Inflammatory macrophage (primary cell): ENCODE measurements at places on chromosomes 3 and 15.

- DNase-seq, result peak; percentile 62
Observed at GRCh38 chr15:51382787-51383186, 41.3 kb downstream of the GLDN start.

- DNase-seq, result no peak
Observed at GRCh38 chr3:72887705-72888545, at the start of gene GXYLT2. TSS of gene GXYLT2 (plus strand) at chr3:72888046. CDS start at chr3:72888234, 188 bp downstream.

DNA sequence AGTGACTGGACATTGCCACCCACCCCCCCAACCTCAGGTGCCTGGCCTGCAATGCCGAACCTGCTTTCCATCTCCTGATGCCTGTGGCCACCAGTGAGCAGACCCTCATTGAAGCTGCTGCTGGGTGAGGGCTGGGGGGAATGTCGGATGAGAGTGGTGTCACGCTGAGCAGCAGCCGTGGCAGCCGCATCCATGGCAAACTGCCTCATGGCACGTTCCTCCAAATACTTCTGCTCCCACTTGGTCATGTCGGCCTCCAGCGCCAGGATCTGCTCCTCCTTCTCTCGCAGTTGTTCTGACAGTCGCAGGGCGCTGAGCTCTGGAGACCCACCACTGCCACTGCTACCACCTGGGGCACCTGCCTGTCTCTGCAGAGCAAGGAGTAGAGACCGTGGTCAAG, 14.2 kb downstream of the AMOTL2 start:
- no peak for DNase-seq

DNA sequence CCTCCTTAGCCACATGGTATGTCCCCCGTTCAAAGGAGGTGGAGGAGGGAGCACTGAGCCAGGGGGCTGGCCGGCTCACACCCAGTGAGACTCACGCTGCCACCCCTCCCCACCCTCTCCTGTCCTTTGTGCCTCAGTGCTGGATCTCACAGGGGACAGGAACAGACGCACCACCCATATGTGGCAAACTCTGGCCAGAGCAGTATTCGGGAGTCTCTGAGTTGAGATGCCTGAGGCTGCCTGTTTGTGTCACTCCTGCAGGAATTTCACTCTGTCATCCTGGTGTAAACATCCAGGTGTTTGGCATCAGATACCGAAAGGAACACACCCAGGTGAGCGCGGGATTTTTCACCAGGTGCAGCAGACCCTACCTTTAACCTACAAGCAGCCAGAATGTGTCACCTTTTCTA, 25.7 kb downstream of the RGMA start:
- no peak for DNase-seq

DNA sequence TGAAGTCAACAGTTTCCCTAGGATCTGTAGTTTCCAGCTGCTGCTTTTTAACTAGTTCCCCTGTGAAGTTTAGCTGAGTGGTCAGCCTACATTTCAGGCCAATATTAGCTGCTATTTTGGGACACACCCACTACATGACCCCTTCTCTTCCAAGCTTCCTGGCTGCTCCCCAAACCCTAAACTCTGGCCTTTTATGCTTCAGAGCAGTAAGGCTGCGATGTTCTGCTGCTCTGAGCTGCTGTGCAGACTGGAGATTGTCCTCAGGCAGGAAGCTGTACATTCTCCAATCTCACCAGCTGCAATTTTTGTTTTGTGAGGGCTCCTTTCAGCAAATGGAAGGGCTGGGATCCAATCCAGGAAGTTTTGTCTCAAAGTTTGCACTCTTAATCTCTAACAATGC, 48.0 kb upstream of the WDR72 start:
- no peak for DNase-seq

- no peak for DNase-seq
Observed at GRCh38 chr3:59808446-59808845, 758.6 kb upstream of the CFAP20DC start.

- DNase-seq, result no peak
Observed at GRCh38 chr3:187507266-187507665, 139.1 kb downstream of the RTP4 start.

GRCh38 chr15:63915873-63916771, 82.4 kb upstream of the HERC1 start:
- no peak for DNase-seq

- DNase-seq, result peak; percentile 33
Observed at GRCh38 chr15:71106802-71107500, 8.3 kb upstream of the THSD4 start.

- DNase-seq, result no peak
Observed at GRCh38 chr15:29091666-29092065, 178.0 kb downstream of the NSMCE3 start.

DNA sequence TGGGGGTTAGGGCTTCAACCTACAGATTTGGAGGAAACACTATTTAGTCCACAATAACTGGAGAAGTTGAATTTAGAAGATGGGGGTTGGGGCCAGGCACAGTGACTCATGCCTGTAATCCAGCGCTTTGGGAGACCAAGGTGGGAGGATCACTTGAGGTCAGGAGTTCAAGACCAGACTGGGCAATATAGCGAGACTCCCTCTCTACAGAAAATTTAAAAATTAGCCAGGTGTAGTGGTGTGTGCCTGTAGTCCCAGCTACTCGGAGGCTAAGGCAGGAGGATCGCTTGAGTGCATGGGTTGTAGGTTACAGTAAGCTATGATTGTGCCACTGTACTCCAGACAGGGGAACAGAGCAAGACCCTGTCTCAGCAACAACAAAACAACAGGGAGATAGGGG, 5.0 kb upstream of the DYNLT2B start:
- DNase-seq, result peak; percentile 59

DNA sequence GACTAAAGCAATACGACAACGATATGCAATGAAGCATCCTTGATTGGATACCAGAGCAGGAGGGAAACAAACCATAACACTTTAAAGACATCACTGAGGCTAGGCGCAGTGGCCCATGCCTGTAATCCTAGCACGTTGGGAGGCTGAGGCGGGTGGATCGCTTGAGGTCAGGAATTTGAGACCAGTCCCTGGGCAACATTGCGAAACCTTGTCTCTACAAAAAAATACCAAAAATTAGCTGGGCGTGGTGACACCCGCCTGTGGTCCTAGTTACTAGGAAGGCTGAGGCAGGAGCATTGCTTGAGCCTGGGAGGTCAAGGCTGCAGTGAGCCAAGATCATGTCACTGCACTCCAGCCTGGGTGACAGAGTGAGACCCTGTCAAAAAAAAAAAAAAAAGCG, 33.9 kb upstream of the BHLHE40 start:
- no peak for DNase-seq

DNA sequence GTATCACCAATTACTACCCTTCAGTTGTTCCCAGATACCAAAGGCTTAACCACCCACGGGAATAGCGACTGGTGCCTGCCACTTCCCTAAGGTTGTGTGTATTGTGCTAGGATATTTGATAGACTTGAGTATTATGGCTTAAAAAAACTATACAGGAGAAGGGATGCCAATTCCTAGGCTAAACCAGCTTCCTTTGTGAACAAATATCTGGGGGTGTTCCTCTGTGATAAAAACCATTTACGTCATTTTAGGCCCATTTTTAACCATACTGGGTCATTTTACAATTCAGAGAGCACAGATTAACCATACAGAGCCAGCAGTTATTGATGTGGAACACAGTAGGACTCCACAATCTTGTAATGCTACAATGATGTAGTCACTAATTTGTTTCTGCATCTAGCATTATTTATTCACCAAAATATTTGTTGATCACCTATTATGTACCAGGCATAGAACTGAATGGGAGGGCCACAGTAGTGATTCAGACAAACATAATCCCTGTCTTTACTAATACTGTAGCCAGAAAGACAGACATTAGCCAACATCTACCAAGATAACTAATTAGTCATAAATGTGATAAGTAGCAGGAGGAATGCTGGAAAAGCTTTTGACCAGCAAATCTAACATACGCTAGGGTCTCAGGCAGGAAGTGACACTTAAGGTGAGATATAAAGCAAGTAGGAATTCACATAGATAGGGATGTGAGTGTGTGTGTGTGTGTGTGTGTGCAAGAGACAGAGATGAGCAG, 184.8 kb downstream of the MECOM start:
- no peak for DNase-seq

- DNase-seq, result peak; percentile 17
Observed at GRCh38 chr3:190620886-190621608, 107.2 kb downstream of the IL1RAP start.

GRCh38 chr15:47366884-47367283, 350.4 kb upstream of the SEMA6D start:
- DNase-seq, result no peak

GRCh38 chr15:60781211-60781713, 302.3 kb upstream of the ICE2 start:
- no peak for DNase-seq

GRCh38 chr15:95864467-95864886, 466.0 kb upstream of the NR2F2 start:
- DNase-seq, result no peak

- no peak for DNase-seq
Observed at GRCh38 chr3:177263615-177264368, 66.5 kb upstream of the TBL1XR1 start.

- DNase-seq, result no peak
Observed at GRCh38 chr3:123390865-123391600, 57.9 kb downstream of the ADCY5 start.

DNA sequence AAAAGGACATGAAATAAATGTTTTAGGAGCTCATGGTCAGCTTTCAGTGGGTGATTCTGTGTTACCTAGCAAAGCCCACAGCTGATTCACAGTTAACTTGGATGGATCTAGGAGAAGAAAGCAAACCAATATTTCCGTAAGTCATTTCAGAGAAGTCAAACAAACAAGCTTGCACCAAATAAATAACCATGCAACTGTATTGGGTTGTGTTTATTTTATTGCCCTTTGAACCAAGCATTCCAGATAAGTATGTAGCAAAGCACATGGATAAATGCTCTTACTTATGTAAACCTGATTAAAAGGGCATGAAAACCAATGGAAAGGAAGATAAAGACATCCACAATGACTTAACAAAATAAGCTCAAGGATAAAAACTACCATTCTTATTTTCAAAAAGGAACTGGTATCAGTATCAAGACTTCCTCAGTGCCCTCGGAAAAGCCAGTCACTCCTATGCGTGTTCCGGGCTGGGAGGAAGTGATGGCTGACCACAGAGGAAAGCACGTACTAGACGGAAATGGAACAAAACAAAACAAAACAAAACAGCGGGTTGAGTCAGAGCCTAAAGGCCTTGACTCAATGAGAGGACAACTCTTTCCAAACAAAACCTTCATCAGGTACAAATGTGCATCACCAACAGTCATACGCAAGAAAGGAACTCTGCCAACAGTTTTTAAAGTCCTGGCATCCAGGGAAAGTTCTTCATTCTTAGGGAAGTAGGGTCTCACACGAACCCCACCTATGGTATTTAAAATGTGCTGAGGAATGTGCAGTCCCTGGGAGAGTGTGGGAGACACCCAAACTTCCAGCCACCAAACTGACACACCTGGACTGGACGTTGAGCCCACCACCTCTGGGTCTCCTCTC, 103.3 kb downstream of the SNRK start:
- peak; percentile 86 for DNase-seq

- DNase-seq, result peak; percentile 43
Observed at GRCh38 chr15:52082197-52083036, 30.2 kb downstream of the BCL2L10 start.

GRCh38 chr3:171457607-171458061, 2.6 kb downstream of the TNIK start:
- peak; percentile 36 for DNase-seq

- DNase-seq, result no peak
Observed at GRCh38 chr3:169699536-169700050, 36.1 kb upstream of the MECOM start.

GRCh38 chr3:108488631-108489030, 21.8 kb downstream of the MYH15 start:
- DNase-seq, result no peak

GRCh38 chr15:51114437-51115119, 19.9 kb upstream of the TNFAIP8L3 start:
- DNase-seq, result peak; percentile 34

- no peak for DNase-seq
Observed at GRCh38 chr3:125143982-125144652, 68.4 kb downstream of the SLC12A8 start.

DNA sequence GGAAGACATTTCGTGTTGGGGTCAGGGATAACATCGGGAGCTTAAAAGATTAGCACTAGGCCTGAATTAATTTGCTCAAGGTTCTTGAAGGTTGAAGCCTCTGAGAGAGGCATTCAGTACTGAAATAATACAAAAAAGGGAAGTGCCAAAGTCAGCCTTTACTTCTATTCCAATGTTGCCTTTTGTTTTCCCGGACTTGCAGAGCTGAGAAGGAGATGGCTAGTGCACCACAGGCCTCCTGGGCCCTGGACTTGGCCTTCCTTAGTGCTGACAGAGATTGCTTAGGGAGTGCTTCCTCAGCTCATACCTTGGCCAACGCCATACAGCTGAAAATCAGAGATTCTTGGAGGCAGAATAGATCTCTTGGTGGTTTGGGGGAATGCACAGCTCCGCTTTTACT, 333.6 kb upstream of the TBL1XR1 start:
- DNase-seq, result no peak

GRCh38 chr15:57356178-57356577, 20.1 kb upstream of the CGNL1 start:
- no peak for DNase-seq

DNA sequence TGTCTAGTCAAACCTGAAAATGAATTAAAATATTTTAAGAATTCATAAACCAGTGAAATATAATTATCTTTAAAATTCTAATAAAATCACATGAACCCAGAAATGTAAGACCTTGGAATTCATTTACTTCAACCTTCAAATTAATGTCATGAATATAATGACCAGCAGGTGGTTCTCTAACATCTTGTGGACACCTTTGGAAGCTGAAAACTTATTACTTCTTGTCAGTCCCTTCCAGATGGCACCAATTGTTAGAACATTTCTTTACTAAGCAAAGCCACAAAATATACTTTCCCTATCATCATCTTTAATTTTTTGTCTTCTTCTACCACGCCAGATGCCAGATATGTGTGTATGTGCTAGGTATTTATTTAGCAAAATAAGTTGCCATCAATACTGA, 240.0 kb downstream of the MBNL1 start:
- no peak for DNase-seq

DNA sequence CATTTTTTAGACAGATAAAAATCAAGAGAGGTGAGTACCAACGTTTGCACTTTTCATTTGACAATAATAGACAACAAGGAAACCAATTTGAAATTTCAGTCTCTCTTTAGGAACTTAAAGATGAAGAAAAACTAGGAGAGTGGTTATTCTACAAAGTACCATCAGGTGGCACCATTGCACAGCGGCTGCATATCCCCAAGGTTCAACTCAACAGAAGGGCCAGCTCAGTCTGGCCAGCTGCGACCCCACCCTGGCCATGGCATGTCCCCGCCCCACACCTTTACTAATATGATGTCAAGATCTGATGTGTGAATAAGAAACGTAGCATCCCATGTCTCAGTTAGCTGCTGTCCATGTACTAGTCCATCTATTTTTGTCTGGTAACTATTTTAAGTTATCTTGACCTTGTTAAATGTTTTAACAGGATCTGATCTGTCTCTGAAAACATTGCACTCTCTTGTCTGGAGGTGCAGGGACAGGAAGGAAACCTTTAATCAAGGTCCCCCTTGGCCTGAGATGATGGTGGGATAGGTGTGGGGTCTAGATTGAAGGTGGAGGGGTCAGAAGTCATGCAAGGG, 35.5 kb upstream of the CGNL1 start:
- DNase-seq, result peak; percentile 63

GRCh38 chr3:30628901-30629590, 22.6 kb downstream of the TGFBR2 start:
- DNase-seq, result peak; percentile 69
